Cardiac septum (tissue), 1 donor: ENCODE measurements at places on chromosomes 7 and 10.

DNA sequence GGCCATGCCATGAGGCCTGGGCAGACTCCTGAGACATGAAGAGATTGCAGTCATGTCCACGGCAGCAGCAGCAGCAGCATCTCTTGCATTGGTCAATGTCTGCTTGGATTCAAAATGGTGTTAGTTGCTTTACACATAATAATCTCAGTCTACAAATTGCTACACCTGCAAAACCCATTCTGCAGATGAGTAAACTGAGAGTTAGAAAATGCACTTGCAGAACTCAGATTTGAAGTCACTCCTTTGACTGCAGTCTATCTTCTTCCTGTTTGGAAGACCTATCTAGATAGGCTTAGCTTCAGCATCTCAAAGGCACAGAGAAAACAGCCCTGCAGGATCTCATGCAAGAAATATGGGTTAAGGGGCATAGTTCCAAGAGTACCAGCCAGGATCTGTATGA, 350.3 kb downstream of the TNS3 start:
- DNase-seq: no peak

GRCh38 chr7:130845581-130846085, 111.6 kb upstream of the KLF14 start:
- no peak for DNase-seq

DNA sequence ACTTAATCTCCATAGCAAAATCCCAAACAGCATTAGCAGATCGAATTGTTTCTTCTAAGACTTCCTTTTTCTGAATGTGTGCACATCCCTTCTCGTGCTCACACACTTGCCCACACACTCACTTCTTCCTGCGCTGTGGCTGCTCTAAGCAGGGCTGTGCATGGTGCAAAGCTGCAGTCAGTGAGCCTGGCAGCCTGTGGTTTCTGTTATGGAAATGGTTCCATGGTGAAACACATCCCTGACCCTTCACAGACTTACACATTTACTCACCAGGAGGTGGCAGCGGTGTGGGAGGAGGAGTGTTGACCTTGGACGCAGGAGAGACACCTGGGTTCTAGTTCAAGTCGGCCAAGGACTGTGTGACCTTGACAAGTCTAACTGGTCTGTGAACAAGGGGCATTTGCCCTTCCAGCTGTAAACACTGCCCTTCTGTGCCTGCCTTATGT, 24.9 kb downstream of the MTURN start:
- DNase-seq: no peak

GRCh38 chr10:46309511-46310142, 22.8 kb downstream of the ANTXRL start:
- no peak for DNase-seq

DNA sequence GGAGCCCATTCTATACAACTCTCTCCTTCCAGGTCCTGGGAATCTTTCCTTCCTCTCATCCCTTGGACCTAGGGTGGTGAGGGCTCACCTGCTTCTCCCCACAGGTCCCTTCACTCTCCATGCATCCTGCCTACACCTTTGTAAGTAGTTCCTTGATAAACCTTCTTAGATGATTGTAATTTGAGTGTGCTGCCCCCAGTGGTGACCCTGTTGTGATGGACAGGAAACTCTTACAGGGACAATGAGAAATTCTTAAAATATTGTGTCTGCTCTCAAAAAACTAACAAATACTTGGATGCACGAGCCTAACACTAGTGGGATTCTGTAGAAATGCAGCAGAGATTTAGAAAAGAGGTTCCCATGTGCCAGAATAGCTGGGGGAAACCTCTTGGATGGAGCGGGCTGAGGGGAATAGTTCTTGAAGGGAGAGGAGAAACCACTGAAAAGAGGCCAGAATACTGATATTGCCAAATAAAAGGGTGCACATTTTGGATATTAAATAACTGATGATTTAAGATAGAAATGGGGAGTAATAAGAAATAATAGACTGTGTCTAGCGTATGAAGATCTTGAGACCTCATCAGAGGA, 6.7 kb upstream of the PAXIP1 start:
- no peak for DNase-seq

GRCh38 chr10:60943316-60944057, 498 bp downstream of the RHOBTB1 start:
- DNase-seq: peak; percentile 86

DNA sequence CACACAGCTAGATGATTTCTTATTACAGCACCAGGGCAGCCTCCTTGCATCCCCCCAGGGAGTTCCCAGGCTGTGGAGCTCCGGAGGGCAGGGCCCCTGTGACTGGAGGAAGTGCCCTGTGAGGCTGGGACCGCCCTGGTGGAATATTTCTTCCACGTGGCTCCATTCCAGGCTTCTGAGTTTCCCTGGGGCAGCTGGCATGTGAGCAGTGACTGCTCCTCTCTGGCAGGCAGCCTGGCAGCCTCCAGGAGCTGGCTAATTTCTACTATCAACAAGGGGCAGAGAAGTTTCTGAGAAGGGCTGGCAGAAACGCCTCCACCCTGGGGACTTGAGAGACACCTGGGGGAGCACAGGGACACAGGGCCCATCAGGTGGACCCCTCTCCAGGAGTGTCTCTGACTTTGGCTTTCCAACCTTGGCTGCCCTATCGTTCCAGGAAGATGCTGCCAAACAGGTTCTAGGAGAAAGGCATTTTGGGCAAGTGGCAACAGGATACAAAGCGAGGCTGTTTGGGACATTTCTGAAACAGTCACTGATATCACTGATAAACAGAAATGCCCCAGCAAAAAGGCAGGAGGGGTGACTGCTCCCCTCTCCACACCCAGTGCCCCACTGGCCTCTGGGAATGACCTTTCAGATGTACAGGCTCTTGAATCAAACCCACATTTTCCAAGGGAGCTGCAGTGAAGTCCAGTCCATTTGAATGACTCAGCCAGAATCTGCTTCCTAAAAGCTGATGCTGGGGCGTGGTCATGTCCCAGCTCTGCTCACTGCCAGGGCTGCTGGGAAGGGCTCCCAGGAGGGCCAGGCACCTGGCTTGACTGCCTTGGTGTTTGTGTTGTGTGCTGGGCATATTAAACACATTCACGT, 16.1 kb downstream of the MYOF start:
- DNase-seq: peak; percentile 89

DNA sequence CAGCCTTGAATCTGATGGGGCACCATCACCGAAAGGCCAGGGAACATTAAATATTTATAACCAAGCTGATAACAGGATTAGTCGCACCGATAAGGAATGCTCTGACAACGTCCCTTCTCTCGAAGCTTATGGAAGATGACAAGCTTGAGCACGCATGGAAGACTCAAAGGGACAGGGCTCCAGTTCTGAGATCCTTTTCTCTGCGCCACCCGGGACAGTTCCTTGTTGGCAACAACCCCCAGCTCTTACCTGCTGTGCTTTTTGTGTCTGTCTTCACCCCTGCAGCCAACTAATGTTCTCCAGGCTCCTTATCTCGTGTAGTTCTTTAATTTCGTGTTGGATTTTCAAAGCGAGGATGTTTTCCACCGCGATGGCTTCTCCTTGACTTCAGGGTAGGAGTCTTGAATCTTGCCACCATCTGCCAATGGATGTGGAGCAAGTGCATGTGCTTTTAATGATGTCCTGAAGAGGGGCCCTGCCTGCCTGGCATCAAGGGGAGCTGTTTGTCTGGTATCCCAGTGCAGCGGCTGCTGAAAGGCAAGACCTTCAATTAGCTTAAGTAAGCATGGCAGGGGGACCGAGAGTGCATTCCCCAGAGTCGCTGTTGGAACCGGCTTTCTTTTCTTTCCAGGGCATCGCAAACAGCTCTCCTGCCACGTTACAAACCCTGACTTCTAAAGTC, 354 bp upstream of the FERD3L start:
- no peak for DNase-seq

- DNase-seq: no peak
Measured at GRCh38 chr10:130550952-130551674, 414.9 kb downstream of the GLRX3 start.

GRCh38 chr7:43583424-43584194, 701 bp downstream of the STK17A start:
- peak; percentile 86 for DNase-seq

DNA sequence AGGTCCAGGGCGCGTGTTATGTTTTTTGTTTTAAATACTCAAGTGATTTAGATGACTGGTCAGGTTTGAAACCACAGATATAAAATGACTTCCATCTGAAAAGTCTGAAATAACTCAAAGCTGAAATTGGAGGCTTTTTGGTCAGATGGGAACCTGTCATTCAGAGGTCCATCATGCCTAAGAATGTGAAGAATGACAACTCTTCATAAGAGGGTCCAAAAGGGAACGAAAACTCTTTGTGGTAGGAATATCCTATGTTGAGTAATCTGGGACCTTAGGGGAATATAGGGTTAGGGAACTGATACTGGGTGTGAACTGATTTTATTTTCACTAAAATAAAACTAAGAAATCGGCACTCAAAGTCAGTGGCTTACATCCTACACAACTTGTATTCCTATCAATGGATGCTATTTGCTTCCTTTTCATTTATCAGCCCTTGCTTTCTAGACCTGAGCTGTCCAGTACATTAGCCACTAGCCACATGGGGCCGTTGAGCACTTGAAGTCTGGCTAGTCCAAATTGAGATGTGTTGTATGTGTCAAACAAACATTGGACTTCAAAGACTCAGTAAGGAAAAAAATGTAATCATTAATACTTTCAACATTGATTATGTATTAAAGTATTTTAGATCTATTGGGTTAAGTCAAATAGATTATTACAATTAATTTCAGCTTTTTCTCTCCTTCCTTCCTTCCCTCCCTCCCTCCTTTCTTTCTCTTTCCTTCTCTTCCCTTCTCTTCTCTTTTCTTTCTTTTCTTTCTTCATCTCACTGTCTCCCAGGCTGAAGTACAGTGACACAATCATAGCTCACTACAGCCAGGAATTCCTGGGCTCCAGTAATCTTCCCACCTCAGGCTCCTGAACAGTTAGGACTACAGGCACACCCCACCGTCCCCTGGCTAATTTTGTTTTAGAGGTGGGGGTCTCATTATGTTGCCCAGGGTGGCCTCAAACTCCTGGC, 56.5 kb upstream of the KDM7A start:
- no peak for DNase-seq

GRCh38 chr10:22022257-22023032, 18.9 kb upstream of the DNAJC1 start:
- no peak for DNase-seq

- no peak for DNase-seq
Measured at GRCh38 chr10:103605359-103606096, 112.0 kb downstream of the NEURL1 start.
